Muscle of back (tissue), 13 donors: ENCODE measurements at places on chromosomes 3 and 15.

DNA sequence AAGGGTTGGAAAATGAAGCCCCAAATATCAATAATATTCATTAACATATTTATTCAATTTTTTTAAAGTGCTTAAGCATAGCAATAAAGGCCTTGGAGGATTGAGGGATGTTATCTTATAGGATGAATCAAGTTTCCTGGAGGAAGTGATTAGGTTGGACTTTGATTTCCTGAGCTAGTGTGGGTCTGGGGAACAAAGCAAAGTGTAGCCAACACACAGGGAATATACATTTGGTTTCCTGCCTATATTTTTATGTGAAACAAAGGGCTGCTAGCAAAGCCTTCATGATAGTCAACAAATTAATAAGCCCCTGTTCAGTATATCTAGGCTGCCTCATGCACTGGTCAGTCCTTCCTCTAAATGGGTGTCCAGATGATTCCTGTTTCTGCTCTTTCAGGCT, 261.1 kb upstream of the IL12A start:
- DNase-seq = no peak

- no peak for DNase-seq
Observed at GRCh38 chr3:156390846-156391245, 164.1 kb downstream of the SSR3 start.

GRCh38 chr3:134772011-134772410, 23.0 kb upstream of the EPHB1 start:
- DNase-seq = no peak

GRCh38 chr3:13662238-13662847, 113.4 kb downstream of the FBLN2 start:
- DNase-seq = no peak

- peak; percentile 44 for DNase-seq
Observed at GRCh38 chr3:46484911-46485778, 12.6 kb upstream of the RTP3 start.

DNA sequence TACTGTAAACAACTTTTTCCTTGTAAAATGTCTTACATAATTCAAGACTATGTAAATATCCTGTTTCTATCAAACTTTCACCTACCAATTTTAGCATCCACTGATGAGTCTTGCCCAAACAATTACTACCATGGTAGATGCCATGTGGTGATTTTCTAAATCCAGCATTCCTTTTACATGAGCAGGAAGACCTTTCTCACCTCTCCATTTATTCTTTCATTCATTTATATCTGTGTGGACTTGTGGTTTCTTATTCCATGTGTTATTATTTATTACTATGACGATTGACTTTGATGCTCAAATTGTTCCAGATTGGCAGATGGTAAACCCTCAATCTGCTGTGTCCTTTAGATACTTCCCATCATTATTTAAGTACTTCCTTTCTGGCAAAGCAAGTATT, 62.4 kb downstream of the IFT57 start:
- no peak for DNase-seq

DNA sequence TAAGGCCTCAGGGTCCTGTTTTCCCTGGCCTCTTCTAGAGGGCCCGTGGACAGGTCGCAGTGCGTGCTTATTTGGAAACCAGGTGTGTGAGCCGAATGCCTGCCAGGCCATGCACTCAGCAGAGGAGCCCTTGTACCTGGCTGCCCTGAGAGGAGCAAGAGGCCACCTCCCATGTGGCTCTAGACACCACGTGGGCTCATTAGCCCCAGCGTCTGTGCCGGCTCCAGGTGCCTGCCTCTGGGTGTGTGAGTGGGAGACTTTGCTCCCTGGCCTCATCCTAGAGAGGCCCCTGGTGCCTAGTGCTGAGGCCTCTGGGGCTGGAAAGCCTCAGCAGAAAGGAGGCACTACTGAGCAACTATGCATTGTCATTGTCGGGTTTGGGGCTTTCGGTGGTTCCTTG, 50.4 kb downstream of the KLF13 start:
- DNase-seq = no peak

DNA sequence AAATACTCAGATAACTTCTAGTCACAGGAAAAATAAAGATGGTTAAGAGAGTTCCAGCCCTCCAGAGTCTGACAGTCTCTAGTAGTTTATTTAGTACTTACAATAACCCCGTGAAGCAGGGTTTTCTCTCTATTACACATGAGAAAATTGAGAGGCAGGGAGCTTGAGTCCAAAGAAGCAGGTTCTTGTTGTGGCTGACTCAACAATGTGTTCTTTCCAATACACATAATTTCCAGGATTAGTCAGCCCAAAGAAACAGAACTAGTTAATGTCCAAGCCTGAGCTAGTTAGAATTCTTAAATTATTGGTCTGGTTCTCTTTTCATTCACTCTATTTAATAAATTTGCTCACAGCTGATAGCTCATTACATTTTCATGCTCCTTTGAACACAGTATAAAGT, 49.9 kb downstream of the ALDH1A2 start:
- no peak for DNase-seq

DNA sequence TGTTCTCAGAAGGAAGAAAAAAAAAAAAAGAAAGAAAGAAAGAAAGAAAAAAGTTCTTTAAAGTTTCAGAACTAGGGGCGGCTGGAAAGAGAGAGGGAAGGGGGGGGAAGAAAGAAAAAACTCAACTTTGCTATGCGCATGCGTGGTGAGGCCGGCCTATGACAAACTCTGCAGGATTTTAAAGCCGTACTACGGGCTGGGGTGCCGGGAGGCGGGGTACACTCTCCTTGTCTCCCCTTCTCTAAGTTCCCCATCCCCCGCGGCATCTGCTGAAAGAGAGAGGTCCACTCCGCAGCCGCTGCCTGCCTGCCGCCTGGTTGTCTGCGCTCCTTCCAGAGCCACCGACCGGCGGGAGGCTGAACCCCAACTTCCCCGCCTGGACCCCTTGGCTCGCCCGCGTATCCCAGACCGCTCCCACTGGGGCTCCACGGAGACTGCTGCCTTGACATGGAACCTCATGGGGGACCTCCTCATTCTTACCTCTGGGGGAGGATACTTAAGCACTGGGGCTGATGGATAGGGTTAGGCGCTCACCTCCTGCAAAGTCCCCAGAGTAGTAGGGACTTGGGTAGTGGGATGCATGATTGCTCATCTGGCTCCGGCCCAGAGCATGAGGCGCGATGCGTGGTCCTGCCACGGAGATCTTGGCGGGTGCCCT, 1.4 kb upstream of the WNT5A start:
- peak; percentile 88 for DNase-seq

DNA sequence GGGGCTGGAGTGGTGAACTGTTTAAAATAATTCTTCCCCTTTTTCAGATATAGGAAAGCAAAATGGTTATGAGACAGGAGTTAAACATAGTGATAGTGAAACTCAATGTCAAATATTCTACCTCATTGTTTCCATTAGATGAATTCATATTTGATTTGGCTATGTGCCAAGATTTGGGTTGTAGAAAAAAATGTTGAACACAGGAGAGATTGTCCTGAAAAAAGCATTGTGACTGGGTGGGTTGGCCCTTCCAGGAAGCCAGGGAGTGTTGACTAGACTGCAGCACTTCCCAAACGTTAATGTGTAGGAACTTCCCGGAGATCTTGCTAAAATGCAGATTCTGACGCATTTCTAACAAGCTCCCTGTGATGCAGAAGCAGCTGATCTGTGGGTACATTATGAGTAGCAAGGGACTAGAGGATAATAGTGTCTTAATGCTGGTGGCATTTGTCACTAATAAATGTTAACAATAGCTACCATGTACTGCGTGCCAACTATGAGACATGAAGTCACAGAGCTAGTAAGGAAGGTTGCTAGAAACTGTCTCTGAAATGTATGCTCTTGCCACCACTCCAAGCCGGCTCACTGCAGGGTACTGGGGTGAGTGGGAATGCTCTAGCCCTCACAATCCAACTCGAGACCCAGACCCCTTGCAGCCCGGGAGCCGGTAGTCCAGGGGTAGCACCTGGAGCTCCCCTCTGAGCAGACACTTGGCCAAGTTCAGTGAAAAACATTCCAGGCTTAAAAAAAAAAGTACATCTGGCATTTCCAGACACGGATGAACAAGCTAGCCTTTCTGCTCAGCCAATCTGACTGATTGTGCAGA, 120.6 kb downstream of the CD47 start:
- peak; percentile 56 for DNase-seq

- peak; percentile 37 for DNase-seq
Observed at GRCh38 chr3:162367429-162368260, 871.0 kb downstream of the OTOL1 start.

GRCh38 chr3:1929788-1930414, 168.8 kb upstream of the CNTN4 start:
- no peak for DNase-seq

DNA sequence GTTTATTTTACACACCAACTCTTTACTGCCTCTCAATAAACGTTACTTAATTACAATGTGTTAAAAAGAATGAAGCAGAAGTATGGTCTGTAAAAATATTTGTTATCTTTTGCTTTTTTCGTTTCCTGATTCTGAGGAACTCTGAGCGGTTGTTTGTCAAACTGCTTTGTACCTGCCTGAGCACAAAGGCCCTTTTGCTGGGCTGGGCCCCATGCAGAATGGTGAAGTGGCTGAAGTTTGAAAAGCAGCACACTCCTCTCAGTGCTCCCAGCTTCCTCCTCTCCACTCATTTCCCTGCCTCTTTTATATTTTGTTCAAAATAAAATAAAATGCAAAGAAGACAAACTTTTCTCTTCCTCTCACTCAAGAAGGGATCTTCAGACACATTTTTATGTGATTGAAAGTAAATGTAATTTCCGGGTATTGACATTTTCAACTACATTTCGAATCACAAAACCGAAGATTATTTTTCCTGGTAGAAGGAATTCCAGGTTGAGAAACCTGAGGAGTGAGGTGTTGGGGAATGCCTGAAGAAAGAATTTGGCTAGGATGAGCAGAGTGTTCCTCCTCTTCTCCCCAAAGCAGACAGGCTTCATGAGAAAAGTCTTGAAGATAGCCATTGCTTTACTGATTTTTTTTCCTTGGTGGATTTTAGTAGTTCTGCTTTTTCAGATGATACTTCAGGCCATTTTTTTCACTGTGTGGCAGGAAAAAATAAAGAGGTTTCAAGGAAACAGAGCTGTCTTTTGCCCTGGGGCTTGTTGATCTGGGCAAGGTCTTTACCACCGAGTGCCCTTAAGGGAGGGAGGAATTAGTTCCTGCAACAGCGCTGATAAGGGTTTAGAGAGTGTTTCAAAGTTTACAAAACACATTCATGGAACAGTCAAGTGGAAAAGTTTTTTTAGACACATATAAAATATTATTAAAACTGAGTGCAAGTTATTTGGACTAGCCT, 229.8 kb downstream of the NFKBIZ start:
- DNase-seq = no peak

DNA sequence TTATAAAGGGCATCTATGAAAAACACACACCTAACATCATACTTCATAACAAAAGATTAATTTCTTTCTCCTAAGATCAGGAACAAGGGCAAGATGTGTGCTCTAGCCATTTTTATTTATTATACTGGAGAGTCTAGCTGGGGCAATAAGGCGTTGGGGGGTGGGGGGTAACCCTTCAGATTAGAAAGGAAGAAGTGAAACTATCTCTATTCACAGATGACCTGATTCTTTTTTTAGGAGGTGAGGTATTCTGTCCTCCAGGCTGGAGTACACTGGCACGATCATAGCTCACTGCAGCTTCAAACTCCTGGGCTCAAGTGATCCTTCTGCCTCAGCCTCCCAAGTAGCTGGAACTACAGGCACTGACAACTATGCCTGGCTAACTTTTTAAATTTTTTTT, 89.5 kb upstream of the MANF start:
- no peak for DNase-seq

GRCh38 chr3:44495636-44496415, 18.4 kb upstream of the ZNF445 start:
- DNase-seq = no peak

DNA sequence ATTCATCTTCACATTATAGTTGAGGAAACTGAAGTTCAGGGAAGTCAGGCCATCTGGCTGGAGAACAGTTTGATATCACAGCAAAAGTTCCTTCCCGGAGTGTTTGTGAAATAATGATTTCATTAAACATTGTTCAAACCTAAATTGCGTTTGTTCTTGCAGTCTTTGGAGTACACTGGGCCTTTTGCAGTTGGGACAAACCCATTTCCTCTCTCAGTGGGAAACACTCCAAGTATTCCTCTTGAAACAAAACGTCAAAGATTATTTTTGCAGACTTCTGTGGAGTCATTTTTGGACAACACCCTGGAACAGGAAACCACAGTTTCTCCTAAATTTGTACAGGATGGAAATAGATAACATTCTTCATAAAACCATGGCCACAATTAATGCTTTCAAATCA, 287.5 kb downstream of the PTPRG start:
- peak; percentile 78 for DNase-seq

DNA sequence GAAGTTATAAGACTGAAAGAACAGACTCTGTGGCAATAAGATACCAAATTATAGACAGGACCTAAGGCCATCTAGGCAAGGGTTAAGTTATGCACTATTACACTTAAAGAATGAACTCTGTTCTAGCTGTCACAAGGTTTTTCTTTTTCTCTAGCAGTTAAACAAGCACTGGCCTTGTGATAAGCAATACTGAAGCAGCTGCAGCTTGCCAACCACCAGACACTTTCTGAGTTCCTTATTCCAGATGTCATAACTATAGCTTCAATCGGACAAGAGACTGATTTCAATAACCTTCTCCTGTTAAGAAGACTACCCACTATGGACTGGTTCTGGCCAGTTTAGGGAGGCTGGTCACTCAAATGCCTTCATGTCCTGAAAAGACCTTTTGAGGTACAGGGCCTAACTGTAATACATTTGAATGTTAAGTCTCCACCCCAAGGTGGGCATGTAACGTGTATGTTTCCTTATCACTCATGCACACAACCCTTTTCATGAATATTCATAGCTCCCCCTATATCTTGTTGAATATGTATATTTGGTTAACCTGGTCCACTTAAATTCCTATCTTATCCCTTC, 85.8 kb downstream of the CFAP20DC start:
- DNase-seq = no peak

DNA sequence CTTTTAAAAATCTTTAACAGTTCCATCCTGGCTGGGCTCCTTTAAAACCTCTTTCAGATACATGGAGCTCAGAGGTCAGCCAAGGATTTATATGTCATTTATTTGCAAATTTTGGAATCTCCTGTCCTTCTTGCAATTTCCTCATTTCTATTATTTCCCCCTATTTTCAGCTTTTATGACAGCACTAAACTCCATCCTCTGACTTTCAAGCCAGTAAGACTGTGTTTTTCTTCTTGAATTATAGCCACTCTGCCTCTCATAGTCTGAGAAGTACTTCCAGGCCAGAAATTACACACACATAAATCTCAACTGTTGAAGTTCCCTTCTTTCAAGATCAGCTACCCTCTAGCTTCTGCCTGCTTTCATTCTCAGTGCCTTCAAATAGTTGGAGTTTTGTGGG, 73.2 kb downstream of the IQCH start:
- DNase-seq = no peak

- no peak for DNase-seq
Observed at GRCh38 chr15:38454696-38455090, 766 bp downstream of the FAM98B start.

- peak; percentile 71 for DNase-seq
Observed at GRCh38 chr15:75202251-75203016, 752 bp downstream of the C15orf39 start.

DNA sequence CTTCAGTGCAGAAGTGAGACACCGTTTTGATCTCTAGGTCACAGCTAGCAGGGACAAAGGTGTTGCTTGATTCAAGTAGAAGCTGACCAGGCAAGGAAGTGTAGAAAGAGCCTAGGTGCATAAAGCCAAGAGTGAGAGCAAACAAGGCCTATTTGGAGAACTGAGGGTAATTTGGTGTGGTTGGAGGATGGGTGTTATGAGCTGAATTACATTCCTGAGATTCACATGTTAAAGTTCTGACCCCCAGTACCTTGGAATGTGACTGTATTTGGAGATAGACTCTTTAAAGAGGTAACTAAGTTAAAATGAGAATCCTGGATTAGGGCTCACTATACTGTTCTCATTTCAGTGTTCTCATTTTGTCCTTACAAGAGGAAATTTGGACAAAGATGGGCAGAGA, 191.3 kb downstream of the ZMAT3 start:
- no peak for DNase-seq
